ENCODE measurements at places on chromosomes 11 and 22. TPM values are rescaled to one million over a fixed set of nuclear protein-coding genes. Genes with fewer than 3 reads are reported as not detected.

Gene XKR3
- total RNA-seq, result not detected

Gene CHRM4
- 0.55 TPM for total RNA-seq

Gene AIFM3
- total RNA-seq, result 3.5 TPM

Gene GLYAT
- not detected for total RNA-seq

Gene IRAG1
- 0.06 TPM for total RNA-seq

Gene MRGPRX4
- total RNA-seq, result not detected

Gene TRIM68
- 9.3 TPM for total RNA-seq

Gene OR52E8
- total RNA-seq, result not detected

Gene SPTBN2
- 15.1 TPM for total RNA-seq

Gene ZNF280B
- 1.2 TPM for total RNA-seq

Gene ART5
- 0.16 TPM for total RNA-seq

All from A549 treated with Hydrocortisone at 1 μM for 4 hours (cell line).